ENCODE measurements at places on chromosomes 6 and 20.
A peak's percentile ranks its signal among the peaks of the same experiment; 100 is the strongest.

DNA sequence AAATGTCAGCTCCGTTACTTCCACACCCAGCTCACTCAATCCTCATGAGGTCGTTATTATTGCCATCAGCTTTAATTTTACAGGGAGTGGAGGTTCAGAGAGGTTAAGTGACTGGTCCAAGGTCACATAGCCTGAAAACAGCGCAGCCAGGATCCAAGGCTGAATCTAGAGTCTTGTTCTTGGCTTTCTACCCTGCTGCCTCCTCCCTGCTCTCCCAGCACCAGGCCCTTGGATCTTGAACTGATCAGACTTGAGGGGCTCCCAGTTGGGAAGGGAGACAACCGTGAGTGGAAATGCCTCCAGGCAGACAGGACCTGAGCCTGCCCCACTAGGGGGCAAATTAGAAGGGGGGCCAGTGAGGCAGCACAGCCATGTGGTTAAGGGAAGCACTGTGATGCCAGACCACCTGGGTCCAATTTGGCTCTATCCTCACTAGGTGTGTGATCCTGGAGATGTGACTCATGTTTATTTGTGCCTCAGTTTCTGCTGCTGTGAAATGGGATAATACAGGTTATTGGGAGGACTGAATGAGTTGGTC is 135.6 kb upstream of the PTPN1 start:
- no peak for DNase-seq

- DNase-seq: peak; percentile 97
Observed at GRCh38 chr6:8102122-8102958, at the start of gene EEF1E1. EEF1E1 (minus strand) TSS chr6:8102548; CDS start chr6:8102521, 27 bp downstream.

DNA sequence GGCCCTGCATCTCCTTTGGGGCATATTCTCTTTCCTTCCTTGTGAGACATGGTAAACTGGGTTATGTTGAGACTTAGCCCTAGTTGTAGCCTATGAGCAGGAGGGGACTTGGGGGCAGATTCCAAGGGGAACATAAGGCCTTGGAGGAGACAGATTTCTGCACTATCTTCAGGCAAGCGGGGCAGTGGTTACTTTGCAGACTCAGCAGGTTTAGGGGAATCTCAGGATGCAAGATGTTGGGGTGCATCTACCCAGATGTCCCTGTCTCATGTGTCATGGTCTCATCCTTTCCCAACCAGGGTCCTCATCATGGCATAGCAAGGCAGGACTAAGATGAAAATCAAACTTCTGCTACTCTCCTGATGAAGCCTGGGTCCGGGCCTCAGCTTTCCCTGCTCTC is 58.6 kb upstream of the PTPRT start:
- DNase-seq: no peak

- no peak for DNase-seq
Observed at GRCh38 chr6:74356391-74356790, 660.4 kb downstream of the CD109 start.

- DNase-seq: no peak
Observed at GRCh38 chr6:134979142-134979541, 29.2 kb upstream of the ALDH8A1 start.

DNA sequence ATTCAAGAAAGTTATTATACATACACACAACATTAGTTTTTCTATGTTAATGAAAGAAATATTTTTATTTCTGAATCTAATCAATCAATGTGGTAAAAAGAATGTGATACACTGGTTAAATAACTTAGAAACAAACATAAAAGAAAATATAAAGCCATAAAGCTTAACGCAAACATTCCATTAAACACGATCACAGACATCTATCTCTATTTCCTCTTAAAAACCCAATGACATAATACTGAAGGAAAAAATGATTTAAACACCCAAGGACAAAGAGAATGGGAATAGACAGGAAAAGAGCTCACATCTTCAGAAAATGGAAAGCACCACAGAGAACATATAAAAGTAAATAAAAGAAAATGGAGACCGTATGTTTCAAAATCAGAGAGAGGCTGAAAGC is 19.4 kb downstream of the ZUP1 start:
- no peak for DNase-seq

DNA sequence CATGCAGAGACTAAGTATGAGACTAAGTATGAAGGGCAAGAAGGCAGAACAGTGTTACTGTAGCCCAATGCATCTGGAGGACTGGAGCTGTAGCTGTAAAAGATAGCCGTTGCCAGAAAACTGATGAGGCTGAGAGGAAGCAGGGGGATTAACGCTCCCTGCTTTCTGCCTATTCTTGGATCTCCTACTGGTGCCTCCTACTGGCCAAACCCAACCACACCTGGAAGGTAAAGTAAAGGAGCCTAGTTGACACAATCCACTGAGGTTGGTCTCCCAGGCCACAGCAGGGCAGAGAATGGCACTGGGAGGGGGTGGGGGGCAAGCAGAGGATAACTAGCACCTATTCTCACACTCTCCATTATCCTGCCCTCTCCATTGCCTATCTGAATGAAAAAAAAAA is 105.0 kb upstream of the MRPS10 start:
- DNase-seq: peak; percentile 70

- DNase-seq: no peak
Observed at GRCh38 chr6:121830736-121831135, 395.3 kb downstream of the GJA1 start.

DNA sequence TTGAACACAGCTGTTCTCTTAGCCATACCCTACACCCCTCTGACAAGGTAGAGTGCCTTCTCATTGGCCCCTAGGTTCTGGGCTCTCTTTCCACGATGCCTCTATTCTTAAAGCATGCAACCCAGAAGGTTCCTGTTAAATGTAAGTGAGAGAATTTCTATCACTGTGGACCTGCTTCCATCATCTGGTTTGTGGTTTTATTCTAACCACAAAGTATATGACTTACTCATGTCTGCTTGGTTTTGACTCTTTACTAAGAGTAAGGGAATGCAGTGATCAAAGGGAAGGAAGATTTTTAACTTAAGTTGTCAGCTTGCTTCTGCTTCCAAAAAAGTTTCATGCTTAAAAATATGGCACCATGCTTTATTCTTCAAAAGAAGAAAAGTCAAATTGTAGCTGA is 80.2 kb downstream of the ANKEF1 start:
- DNase-seq: no peak

- DNase-seq: no peak
Observed at GRCh38 chr6:9272671-9273070, 837.3 kb upstream of the SLC35B3 start.

- peak; percentile 78 for DNase-seq
Observed at GRCh38 chr6:35727231-35727934, 9.4 kb upstream of the ARMC12 start.

DNA sequence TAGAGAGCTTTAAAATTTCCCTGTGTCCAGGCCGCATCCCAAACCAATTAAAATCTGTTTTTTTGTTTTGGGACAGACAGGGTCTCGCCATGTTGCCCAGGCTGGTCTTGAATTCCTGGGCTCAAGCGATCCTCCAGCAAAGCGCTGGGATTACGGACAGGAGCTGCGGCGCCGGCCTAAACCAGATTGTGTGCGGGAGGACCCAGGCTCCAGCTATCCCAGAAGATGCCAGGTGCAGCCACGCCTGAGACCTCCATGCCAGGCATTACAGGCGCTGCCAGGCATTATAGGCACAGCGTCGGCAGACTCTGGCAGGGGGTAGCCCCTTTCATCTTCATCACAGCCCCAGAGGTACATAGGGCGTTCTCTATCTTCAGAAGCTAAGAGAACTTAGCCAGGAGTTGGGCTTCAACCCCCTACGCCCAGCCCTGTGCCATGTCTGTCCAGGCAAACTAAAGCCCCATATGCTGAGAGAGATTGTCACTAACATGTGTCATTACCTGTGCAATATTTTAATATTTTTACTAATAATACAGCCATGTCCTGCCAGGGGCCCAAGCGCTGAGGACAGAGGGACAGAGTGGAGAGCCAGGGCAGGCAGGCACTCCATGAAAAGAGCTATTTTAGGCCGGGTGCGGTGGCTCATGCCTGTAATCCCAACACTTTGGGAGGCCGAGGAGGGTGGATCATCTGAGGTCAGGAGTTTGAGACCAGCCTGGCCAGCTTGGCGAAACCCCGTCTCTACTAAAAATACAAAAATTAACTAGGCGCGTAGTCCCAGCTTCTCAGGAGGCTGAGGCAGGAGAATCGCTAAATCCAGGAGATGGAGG is 9.8 kb upstream of the GRM4 start:
- peak; percentile 1 for DNase-seq

DNA sequence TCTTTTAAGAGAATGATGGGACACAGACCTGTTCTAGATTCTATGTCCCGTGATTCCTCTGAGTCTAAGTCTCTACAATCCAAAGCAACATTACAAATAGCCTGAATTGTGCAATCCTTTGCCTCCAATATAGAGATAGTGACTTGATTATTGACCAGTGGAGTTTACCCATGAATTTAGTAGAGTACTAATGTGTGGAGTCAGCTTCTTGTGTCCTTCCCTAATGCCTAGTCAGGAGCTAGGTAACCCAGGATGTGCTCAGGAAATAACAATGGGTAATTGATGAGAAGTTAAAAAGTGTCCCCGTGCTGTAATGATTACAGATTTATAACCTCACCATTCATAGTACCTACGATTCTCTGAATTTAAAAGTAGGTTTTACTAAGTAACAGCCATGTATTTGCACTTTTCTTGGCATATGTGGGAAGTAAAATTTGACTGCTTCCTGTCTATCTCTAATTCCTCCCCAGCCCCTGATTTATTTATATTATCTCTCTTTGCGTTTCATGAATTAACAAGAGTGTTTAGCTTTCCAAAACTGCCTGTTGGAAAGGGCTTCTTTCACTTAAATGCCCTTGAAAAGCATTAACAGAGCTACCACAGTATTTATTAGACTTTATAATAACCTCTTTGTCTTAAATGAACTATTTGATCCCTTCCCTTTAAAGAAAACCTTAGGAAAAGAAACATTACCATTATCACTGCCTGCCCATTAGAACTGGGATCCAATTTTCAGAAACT is 30.5 kb downstream of the NEDD9 start:
- no peak for DNase-seq

- no peak for DNase-seq
Observed at GRCh38 chr20:61514018-61514365, 261.9 kb downstream of the CDH4 start.

- no peak for DNase-seq
Observed at GRCh38 chr6:164505425-164505824, 804.0 kb downstream of the C6orf118 start.

GRCh38 chr6:148250975-148251685 is 91.5 kb upstream of the SASH1 start:
- DNase-seq: no peak

GRCh38 chr6:7938562-7939183 is 28.1 kb upstream of the TXNDC5 start:
- no peak for DNase-seq

DNA sequence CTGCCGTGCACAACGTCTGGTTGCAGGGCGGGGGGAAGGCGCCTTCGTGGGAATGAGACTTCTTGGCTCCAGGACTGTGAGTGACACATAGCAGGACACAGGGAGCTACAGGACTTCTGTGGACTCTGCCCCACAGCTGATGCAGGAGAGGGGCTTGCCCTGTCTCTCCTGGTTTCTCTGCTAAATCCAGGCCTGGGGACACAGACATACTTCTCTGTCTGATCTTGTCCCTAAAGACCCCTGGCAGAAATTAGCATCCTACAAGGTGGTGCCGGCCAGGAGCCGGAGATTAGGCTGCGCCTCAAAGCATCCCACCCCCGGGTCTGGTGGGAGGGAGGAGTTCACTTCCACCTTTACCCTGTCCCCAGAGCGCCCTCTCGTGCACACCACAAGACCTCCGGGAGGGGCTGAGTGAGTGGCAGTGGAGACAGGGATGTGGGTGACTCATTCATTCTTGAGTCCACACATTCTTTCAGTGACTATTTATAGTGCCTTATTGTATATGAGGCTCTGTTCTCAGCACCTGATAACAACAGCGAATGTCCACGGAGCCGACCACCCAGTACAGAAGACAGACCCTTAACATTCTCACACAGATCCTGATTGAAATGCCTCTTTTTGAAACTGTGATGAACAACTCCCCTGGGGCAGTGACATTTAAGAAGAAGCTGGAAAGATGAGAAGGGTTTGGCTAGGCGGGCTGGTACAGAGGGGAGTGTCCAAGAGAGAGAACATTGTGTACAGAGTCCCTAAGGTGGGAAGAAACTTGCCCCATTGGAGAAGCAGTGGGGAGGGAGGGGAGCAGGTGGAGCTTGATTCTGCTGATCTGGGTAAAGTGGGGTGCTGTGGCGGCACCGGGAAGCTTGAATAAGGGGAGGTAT is 39.0 kb downstream of the GMPR start:
- peak; percentile 82 for DNase-seq

GRCh38 chr6:2872423-2873358 is 30.4 kb downstream of the SERPINB9 start:
- DNase-seq: no peak

DNA sequence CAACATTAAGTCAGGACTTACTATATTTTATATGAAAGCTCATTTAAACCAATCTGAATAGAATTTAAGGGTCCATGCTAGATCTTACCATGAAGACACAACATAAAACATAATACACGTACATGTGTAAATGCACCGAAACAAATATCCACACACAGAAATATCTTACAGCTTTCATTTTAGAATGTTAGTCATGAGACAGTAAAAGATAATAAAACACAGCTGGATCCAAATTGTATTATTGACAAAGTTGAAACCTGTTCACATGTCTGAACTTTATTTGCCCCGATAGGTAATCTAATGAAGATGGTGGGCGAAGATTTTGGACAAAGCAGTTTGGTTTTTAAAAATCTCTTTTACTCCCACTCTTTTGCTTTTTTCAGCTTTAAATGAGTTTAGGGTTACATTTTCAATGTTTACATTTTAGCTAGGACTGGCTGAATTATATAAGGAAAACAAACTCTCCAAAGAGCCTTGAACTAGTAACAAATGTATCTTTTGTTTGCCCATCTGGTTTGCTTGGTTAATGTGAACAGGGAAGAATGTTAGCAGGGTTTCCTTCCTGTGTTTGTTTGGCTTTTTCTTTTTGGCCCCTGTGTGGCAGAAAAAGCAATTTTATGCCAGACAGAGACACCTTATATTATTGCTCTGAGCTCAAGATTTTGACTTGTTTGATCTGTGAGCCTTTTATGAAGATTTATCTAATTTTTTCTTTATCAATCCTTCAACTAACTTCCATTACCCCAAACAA is 5.1 kb upstream of the TMEM181 start:
- no peak for DNase-seq

DNA sequence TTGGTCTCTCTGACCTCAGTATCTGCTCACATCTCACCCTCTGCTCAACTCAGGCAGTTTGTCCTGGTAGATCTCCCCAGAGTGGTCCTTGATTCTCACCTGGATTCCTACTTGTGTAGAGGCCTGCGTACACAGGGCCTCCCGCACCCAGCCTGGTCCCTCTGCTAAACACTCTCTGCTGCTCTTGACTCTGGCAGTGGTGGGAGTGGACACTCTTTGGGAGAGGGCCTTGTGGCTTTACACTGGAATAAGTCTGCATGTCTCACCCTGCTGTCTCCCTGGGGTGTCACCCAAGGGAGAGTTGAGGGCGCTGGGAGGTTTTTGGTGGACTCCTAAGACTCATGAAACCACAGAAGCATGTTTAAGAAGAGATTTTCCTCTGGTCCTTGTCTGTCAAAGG is 57.3 kb upstream of the ECI2 start:
- no peak for DNase-seq

- no peak for DNase-seq
Observed at GRCh38 chr6:46136831-46137230, 7.0 kb downstream of the ENPP4 start.
